Stimulated activated CD8-positive, alpha-beta memory T cell treated with anti-CD3 and anti-CD28 coated beads, Interleukin-7, amount 100 ng/mL, for 48 hours (primary cell): ENCODE measurements at places on chromosomes 13 and 19.

DNA sequence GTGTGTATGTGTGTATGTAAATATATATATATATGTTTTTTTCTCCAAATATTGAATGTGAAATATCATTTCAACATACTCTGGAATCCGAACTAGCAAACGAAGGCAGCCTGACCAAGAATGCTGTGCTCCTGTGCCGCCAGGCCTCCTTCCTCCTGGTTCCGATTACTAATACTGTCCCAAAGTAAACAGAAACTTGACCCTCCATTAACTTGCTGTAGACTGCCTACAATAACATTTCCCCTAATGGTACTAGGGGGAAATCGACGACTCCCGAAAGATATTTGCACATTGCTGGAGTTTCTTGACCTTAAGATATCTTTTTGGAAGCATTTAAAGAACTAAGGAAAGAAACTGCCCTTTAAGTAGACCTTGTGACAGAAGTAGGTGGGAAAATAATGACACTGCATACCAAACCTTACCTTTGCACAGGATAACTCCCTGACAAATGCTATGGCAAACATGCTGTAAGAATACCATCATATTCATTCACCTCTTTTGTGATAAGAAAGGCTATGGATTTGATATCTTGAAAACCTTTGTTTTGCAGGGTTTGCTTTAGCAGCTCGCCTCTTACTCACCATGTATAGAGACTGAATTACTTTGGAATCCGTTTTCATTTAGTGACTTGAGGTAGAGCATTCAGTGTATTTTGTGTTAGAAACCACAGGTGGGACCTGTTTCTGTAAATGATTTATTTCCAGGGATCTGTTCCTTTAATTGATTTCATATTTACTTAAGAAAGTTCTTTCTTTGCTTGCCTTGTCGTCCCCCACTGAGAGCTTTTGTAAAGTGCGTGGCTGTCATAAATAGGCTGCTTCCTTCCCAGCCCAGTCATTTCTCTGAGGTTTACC, 80.1 kb downstream of the KLF5 start:
- no peak for DNase-seq

DNA sequence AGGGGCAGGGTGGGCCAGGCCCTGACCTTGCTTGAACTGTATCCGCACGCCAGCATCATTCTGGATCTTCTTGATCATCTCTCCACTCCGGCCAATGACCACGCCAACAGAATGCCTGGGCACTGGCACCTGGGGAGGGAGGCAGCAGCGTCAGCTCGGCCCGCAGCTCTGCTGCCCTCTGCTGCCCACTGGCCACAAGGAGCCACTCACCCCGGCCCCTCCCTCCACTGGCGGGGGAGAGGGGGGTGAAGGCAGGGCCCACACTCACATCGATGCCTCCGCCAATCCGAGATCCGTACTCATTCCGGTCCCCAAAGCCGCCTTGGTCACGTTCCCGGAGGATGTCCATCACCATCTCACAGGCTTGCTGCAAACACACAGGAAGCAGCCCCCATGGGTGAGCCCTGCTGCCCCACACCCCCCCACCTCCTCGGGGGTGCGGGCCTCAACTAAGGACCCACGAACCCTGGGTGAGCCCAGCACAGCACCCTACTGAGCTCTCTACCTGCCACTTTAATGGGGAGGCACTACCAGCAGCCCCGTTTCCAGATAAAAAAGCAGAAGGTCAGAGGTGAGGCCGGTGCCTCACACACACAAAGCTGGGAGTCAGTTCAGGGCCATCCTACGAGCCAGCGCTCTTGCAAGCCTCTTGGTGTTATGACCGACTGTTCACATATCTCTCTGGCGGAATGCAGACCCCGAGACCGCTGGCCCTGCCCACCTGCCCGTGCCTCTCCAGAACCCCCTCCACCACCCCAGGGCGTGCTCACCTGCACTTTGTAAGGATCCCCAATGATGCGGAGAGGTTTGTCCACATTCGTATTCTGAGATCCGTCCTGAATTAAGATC, 6.7 kb downstream of the KHSRP start:
- no peak for DNase-seq

DNA sequence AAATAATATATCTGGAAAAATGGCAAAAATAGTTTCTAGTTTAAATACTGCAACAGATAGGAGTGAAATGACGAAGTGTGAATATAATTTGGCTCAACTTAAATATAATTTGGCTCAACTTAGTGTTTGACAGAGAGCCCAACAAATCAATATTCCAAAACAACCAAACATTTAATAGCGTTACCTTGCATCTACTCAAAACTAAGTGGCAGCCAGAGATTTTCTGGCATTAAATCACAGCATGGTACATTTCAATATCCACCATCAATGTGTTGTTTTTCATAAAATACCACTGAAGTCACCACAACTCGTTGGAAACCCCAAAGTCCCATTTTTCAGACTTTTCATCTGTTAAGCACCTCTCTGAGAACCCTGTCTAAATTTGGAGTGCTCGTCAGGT, 69.6 kb downstream of the DCLK1 start:
- DNase-seq: no peak

DNA sequence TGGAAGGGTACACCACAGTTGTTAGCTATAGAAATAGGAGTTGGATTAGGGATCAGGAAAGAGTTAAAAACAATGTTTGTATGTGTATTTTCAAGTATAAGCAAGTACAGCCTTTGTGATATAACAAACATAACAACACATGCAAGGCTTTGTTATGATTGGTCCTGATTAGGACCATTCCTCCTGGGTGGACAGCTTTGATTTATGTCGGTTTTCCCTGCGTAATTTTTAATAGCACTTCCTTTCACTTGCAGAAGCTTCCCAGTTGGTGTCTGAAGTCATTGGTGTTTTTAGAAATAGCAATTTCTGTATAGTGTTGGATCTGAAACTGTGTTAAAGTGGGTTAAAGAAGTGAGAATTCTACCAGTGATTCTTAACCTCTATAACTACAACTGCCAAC, 10.0 kb downstream of the FNDC3A start:
- DNase-seq: no peak

DNA sequence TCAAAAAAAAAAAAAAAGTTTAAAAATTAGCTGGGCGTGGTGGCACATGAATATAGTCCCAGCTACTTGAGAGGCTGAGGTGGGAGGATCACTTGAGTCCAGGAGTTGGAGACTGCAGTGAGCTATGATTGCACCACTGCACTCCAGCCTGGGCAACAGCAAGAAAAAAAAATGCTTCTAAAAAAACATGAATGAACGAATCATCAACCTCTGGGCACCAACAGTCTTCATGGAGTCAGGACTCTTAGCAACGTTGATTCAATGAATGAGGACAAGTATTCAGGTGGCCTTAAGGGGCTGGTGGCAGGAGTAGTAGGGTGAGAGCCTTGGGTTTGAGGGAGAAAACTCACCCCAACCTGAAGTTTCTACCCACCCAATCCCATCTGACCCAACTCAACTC, 20.6 kb upstream of the OLFM2 start:
- no peak for DNase-seq
